Activated effector memory CD4-positive, alpha-beta T cell treated with Interleukin-2 at 50 U/mL for 16 hours (primary cell): ENCODE measurements at places on chromosomes 1 and 21.

DNA sequence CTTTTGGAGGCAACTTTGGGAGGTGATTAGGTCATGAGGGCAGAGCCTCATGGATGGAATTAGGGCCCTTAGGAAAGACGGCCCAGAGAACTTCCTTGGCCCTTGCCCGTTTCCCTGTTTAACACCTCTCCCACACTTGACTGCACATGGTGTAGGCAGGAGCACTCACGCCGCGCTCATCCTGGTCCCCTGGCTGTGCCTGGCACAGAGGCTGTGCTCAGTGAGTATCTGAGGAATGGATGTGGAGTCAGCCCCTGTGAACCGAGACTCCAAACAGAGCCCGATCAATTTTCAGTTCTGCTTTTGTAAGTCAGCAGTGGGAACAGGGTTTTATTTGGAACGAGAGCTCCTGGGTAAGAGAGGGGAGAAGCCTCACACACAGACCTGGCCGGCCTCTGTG lies 29.8 kb upstream of the ETV3 start:
- no peak for DNase-seq

- no peak for DNase-seq
These were observed 515.5 kb downstream of the BRINP3 start for GRCh38 chr1:189962181-189962580.

DNA sequence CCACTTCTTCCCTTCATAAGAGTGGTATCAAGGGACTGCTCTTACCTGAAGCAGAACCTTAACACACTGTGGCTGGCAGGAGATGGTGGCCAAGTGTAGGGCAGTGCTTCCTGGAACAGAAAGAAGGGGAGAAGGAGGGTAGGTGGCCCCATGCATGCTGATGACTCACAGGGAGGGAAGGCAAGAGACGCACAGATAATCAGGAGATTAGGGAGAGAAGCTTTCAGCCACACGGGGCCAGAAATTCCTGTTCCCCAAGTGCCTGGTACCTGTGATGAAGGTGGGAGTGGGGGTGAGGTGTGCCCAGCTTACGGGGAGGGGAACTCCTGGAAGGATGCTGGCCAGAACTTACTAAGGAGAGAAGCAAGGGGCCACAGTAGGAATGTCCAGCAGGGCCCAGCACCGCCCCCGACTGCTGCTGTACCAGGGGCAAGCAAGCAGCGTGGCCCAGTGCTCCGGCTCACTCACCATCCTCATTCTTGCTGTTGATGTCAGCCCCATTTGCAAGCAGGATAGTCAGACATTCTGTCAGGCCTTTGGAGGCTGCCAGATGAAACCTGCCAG lies 7.7 kb downstream of the ANKRD35 start:
- DNase-seq = no peak

DNA sequence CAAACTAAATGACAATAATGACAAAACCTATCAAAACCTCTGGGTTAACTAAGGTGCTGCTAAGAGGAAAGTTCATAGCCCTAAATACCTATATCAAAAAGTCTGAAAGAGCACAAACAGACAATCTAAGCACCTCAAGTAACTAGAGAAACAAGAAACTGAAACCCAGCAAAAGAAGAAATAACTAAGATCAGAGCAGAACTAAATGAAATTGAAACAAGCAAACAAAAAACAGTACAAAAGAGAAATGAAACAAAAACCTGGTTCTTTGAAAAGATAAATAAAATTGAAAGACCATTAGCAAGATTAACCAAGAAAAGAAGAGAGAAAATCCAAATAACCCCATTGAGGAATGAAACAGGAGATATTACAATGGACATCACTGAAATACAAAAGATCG lies 44.8 kb upstream of the KIAA0040 start:
- no peak for DNase-seq

GRCh38 chr1:76279101-76279748 lies 204.7 kb downstream of the ST6GALNAC3 start:
- DNase-seq = no peak

DNA sequence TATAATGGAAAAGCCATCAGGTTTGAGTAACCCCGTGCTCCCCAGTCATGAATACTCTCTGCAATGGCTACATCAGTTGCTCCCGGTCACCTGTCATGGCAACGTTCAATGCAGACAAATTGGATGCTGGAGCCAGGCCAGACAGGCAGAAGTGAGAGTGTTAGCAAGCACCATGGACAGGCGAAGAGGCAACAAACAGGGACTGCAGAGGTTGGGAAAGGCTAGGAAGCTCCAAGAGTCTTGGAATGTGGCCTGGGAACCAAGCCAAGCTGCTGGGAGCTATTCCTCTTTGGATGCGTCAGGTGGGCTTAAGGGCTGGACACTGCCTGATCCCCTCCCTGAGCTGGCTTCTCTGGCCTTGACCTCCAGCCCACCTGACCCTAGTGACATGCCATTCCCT lies 102.9 kb downstream of the ACTL8 start:
- no peak for DNase-seq

DNA sequence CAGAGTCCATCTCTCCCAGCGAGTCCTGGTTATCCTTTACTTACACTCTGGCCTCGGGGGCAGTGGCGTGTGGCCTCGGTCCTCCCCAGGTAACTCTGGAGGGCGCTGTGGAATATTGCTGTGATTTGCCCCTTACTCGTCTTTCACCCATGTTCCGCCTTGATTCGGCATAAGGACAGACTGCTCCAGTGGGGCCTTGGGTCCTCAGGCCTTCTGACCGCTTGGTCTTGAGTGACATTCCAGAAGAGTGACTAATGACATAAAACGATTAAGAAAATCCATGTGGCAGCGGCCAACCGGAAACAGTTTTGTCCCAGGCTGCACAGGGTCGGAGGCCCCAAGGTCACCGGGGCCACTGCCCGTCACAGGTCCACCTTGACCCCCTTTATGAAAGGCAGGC lies 11.0 kb downstream of the ICMT start:
- no peak for DNase-seq

GRCh38 chr1:232038706-232039677 lies 412.4 kb downstream of the DISC1 start:
- DNase-seq = no peak

DNA sequence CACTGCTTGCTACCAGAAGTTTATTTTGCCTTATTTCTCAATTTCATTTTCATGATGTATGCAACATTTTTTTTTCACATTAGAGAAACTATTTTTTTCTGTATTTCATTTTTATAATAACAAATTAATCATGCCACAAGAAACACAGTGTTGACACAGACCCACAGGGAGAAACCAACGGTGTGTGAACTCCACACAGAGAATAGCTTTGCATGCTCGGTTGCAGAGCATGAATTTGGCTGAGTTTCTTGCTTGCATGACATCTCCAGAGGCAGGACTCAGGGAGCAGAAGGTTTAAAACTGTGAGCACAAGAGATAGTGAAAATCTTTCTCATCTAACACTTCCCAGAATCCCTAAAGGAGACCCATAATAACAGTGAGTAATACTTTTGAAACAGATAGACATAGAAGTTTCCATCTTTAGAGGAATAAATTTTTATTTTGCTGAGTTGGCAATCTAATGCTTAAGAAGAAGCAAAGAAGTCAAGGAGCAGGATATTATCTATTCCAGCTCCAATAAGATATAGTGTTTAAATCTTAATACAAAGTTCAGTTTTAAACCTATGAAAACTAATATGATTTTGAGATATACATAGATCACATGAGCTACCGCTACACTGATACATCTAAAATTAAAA lies 890.9 kb downstream of the MRPL39 start:
- no peak for DNase-seq

DNA sequence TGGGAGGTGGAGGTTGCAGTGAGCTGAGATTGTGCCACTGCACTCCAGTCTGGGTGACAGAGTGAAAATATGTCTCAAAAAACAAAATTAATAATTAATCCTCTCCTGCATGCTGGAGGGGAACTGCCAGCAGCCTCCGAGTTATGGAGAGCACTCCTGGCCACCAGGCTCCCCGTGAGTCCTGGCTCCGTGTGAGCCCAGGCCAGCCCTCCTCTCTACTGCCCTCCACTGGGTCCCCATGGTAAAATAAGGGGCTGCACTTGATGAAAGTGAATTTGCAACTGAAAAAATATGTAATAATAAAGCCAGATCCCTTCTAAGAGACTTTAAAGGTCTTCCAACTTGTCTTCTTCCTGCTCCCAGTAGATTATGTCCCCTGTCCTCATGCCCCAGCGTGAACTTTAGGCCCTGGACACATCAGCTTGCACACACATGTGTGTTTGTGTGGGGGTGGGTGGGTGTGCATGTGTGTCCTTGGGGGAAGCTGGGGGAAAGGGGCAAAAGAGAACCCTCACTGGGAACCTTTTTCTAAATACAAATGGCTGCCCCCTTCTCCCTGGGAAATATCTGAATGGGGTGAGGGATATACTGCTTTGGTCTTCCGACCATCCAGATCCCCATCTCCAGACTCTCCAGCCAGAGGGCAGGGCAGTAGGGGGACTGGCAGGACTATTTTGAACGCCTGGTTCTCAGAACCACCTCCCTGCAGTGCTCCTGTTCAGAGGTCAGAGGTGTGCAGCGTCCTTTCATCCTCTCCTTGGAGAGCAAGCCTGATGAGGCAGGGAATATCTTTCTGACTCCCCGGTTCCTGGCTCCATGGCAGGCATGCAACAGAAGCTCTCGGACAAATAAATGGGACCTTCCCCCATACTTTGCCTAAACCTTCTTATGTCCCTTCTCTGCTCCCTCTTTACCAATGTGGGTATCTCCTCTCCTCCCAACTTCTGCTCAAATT lies 26.2 kb downstream of the NEK2 start:
- DNase-seq = no peak

GRCh38 chr1:79517470-79518224 lies 511.1 kb upstream of the ADGRL4 start:
- DNase-seq = no peak

DNA sequence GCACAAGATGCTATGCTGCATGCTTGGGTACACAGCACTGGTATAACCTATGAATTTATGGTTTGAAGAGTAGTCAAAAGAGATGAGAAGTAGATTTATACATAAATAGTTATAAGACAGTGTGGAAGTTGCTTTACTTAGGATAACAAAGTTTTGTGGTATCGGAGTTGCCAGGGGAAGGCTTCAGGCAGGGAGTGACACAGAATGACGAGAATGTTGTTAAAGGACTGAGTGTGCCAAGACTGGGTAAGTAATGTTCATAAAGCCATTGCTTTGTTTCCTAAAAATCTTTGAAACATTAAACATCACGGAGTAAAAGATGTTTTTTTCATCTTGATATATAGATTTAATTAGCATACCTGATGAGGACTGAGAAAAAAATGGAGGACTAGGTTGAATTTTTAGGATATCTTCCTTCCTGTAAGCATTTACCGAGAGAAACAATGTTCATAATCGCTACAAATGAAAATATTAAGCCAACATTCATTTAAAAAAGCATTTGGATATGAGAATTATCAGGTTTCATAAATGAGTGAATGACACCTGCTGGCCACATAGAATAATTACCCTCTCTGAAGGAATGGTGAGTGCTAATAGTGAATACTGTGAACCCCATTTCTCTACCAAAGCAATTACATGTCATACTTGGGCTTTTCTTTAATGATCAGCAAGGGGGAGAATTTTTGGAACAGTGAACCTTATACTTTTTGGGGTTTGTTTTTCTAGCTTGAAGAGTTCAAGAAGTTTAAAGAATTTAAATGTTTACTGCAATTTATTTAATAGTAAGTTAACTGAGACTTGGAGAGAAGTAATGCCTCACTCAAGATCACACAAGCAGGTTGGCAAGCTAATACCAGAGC lies 28.4 kb downstream of the EXTL2 start:
- DNase-seq = no peak

GRCh38 chr1:41633764-41634163 lies 149.3 kb upstream of the EDN2 start:
- no peak for DNase-seq

DNA sequence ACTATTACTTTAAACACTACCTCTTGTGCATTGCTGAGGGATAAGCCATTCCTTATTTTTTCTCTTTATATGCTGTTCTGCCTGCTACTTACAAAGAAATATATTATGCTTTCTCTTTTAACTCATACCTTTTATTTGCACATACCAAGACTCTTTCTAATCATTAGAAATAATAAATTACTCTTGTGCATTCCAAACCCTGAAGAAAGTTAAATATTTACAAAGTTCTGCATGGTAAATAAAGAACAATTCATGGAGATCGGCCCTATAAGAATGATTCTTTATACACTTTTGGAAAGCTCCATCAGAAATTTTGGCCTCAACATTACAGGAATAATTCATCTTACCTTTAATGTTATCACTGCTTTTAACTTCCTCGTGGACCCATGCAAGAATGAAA lies 86.7 kb upstream of the PALMD start:
- DNase-seq = no peak

DNA sequence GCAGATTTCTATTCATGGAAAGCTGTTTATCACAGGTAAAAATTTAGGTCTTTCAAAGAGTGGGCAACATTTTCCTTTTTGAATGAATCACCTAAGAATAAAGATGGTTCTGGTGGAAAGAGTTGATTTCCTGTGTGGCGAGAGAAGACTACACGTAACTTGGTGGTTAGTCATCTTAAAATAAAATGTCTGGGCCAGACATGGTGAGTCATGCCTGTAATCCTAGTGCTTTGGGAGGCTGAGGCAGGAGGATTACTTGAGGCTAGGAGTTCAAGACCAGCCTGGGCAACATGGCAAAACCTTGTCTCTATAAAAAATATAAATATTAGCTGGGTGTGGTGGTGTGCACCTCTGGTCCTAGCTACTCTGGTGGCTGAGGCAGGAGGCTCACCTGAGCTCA lies 65.7 kb downstream of the DISP1 start:
- no peak for DNase-seq

DNA sequence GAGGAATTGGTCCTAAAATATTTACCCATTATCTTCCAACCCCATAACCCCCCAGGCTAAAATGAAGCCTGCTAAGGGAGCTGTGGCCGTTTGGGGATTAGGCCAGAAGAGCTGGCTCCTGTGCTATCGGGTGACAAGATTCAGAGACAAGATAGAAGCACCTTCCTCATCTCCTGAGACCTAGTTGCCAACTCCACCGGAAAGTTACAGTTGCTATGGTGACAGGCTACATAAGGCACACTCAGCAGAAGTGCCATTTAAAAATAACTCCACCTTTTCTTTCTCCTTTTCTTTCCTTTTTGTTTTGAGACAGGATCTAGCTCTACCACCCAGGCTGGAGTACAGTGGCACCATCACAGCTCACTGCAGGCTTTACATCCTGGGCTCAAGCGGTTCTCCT lies 43.6 kb upstream of the ROR1 start:
- DNase-seq = no peak

DNA sequence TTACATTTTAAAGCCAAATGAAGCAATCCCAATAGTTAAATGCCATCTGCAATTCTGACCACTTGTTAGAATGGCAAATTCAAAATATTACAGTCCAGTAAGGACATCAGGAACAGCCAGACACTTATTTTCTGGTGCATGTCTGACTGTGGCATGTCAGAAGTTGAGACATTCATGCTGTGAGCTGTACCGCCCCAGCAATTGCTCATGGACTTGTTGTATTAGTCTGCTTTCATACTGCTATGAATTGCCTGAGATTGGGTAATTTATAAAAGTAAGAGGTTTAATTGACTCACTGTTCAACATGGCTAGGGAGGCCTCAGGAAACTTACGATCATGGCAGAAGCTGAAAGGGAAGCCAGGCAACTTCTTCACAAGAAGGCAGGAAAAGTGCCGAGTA lies 19.1 kb downstream of the DDAH1 start:
- DNase-seq = no peak
